NCI-H226 (cell line): ENCODE measurements at places on chromosomes 7 and 10.

GRCh38 chr7:137882806-137883205 is 36.0 kb upstream of the DGKI start:
- DNase-seq = peak; percentile 20

DNA sequence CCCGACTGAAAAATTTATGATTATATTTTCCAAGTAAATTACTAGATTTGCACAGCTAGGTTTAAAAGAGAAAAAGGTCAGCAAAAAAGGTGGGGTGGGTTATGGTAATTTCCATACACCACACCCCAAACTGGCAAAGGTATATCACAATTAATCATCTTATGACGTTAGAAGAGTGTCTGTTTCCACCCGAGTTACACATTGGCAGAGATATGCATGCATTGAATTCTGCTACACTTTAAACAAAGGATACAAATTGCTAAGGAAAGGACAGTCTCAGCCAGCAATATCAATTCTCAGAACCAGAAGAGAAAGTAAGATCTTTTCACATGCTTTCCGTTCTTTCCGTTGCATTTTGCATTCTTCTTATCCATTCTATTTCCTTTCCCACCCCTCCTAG is 843.3 kb downstream of the GATA3 start:
- no peak for DNase-seq

GRCh38 chr10:88861036-88861435 is 9.4 kb upstream of the ANKRD22 start:
- no peak for DNase-seq

GRCh38 chr10:90023950-90024349 is 322.6 kb downstream of the KIF20B start:
- DNase-seq = no peak

GRCh38 chr7:116672596-116673456 is 830 bp downstream of the MET start:
- no peak for DNase-seq

DNA sequence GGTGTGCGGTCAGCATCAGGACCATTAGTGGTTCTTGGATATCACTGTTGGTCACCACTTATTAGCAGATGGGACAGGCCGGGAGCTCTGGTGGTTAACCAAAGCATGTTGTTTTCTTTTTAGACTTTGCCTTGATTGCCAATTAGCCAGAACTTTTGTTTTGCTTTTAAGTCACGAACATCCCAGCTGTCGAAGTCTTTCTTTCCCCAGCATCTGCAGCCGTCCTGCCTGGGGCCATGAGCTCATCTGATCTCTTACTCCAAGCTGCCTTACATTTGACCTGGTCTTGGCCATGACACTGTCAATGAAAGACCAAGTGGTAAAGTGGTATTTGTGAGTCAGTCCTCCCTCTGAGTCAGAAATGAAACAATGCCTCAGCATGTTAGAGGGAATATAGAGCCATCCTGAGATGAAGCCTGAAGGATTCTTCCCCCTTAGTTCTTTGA is 53.9 kb upstream of the CREB5 start:
- peak; percentile 99 for DNase-seq
